ENCODE measurements at places on chromosomes 1 and 21.

- no peak for DNase-seq
These were observed 62.8 kb upstream of the COL11A1 start for GRCh38 chr1:103171041-103171590.

- DNase-seq, result peak; percentile 44
These were observed 615 bp downstream of the CLIC4 start for GRCh38 chr1:24745711-24746413.

GRCh38 chr1:89466307-89466930, 58.2 kb upstream of the LRRC8B start:
- no peak for DNase-seq

DNA sequence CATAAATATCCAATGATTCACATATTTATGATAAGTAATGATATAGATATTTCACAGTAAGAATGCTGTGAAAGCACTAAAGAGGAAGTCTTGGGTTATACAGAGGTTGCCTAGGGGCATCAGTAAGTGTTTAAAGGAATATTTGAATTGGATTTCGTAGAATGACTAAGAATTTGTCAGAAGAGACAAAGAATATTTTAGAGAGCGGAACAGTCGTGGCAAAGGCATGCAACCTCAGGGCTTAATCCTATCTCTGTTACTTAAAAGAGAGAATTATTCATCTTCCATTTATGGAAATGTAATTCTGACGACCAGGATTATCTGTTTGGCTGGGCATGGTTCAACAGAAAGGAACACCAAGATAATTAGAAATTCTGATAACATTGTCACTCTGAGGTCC, 171.9 kb upstream of the NR5A2 start:
- DNase-seq, result no peak

GRCh38 chr1:111444031-111444430, 5.0 kb downstream of the WDR77 start:
- no peak for DNase-seq

DNA sequence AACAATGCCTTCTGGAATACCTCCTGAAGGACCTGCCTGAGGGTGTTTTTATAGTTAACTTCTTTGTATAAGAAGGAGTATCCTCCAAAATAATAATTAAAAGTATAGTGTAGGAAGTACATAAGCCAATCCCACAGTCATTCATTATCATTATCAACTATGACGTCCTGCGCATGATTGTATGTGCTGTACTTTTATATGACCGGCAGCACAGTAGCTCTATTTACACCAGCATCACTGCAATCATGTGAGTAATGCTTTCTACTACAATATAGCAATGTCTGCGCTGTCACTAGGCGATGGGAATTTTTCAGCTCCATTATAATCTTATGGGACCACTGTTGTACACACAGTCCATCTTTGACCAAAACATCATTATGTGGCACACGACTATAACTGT, 72.0 kb downstream of the BEND5 start:
- DNase-seq, result no peak

GRCh38 chr21:43300496-43301408, 126.2 kb downstream of the SIK1 start:
- no peak for DNase-seq

DNA sequence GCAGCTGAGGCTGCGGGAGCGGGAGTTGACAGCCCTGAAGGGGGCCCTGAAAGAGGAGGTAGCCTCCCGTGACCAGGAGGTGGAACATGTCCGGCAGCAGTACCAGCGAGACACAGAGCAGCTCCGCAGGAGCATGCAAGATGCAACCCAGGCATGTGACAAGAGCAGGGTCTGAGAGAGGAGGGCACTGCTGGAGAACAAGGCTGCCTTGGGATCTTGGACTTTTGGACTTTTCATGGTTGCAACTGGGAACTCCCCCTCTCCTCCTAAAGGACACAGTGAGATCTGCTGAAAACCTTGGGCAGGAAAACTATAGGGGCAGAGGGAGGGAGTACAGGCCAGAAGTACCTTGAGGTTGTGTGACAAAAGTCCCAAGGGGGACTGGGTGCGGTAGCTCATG, 13.5 kb downstream of the CGN start:
- no peak for DNase-seq

DNA sequence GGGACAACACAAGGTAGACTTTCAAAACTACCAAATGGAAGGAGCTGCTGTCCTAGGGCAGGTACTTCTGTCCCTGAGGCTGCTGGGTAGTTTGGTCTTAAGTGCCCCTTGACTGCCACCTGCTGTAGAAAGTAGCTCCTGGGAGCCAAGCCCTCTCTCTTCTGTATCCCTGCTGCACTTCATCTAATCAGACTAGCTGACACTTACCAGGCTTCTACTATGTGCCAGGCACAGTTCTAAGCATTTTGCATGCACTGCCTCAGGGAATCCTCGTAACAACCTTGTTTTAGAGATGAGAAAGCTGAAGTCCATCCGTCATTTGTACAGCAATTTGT, 15.9 kb upstream of the SRSF4 start:
- no peak for DNase-seq

DNA sequence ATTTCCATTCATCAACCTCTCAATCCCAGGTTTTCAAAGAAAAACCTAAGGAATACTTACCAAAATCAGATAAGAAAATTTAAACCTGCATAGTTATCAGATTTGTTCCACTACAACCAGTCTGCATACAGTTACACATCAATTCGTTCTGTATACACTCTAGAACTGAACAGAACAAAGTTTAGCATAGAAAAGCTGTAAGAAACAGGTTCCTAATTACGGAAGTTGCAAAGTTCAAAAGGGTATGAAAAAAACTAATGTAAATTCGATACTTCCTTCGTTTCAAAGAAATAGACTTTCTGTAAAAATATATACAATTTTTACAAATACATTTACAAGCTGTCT, 3.1 kb downstream of the MCL1 start:
- no peak for DNase-seq

- DNase-seq, result no peak
These were observed 55.3 kb upstream of the NBPF3 start for GRCh38 chr1:21384620-21385019.

GRCh38 chr1:953524-954320, 5.3 kb downstream of the NOC2L start:
- no peak for DNase-seq

DNA sequence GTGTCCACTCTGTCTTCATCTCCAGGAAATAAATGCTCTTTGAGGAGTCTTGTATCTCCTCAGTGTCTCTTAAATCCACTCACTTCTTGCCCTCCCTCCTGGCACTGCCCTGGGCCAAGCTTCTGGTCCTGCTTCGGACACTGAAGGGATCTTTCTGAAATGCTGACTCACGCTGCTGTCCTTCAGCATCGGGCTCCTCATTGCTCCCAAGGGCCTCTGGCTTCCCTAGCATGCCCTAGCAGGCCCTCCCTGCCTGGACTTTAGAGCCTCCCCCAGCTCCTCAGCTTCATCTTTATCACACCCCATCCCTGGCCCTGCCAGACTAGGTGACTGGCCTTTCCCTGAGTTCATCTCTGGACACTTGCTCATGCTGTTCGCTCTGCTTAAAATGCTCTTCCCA, 96.6 kb downstream of the FOXD2 start:
- no peak for DNase-seq

DNA sequence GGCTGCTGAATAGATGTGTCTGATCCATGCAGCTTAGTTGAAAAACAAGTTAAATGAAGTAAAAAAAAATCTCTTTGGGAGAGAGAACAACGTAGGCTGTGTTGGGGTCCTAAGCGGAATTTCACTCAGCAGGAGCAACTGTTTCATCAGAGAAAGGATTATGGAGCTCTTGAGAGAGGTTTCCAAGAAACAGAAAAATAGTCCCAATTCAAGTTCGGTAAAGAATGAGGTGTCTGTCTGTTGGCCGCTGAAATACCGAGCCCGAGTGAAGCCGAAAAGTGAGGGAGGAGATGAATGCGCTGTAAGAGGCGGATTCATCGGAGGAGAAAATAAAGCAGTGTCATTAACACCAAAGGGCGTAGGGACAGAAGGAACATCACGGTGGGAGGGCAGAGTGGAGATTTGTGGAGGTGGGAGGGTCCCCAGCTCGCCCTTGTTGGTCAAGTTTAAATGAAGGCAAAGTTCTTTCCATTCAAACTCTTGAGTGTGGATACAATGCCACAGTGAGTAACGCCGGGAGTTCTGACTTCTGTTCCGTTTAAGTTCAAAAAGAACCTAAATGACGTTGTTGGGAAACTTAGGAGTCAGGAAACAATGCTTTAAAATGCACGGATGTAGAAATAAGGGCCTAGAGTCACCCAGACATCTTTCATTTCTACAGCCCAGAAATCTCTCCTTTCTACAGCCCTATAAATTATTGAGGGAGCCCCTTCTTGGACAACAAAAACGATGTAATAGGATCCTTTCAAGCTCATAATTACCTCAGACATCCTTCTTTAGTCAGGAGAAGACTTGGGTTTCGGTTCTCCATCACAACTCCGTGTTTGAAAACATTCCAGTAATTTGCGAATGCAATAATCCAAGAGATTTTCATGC, 15.6 kb upstream of the SLC45A1 start:
- no peak for DNase-seq
